Thymus (tissue), 14 donors: ENCODE measurements at places on chromosomes 1 and 21.

DNA sequence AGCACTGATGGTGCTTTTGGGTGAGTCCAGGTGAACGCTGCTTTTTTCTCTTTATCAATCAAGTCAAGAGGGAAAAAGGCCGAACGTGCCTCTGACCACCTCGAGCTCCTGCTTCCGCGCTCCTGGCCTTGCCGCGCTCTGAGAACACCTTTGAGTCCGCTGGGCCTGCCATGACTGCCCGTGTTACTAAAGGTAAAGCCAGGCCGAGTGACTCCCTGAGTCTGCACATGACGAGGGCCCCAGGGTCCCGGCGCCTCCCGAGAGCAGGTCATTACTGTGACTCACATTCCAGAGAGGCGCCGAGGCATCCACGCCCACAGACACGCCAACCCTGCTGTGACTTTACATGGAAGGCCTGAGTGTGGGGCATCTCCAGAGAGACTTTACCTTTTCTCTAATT, 11.1 kb downstream of the POFUT2 start:
- DNase-seq: no peak

DNA sequence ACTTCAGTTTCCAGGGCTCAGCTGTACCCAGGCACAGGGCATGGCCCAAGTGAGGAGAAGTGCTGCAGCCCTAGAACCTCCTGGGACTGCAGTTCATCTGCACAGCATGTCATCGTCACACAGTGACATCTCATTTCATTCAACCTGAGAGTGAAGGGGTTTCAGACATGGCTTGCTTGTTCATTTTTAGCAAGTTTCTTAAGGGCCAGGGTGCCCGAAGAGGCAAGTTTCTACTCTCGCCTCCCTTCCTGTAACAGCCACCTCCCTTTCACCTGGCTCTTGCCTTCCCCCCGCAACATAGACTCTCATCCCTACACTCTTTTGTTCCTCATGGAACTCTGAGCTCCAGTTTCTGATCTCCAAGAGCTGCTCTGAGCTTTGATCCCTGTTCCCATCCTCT, 108.1 kb downstream of the C1orf21 start:
- DNase-seq: no peak

DNA sequence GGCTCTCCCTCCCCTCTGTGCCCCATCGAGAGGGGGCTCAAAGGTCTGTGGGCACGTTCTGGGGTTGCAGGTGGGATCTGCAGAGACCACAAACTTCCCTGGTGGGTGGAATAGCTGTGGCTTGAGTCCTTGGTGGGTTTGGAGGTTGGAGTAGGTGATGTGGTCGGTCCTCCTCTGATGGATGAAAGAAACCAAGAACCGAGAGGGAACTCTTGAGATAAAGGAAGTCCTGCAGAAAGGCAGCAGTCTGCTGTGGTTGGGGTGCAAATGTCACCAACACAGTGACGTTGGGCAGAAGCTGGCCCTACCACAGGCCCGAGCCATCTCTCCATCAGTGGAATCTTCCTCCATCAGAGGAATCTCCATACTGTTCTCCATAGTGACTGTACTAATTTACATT, 171.8 kb downstream of the FCRL5 start:
- no peak for DNase-seq

- no peak for DNase-seq
Observed at GRCh38 chr1:93938461-93939145, 29.4 kb upstream of the GCLM start.

DNA sequence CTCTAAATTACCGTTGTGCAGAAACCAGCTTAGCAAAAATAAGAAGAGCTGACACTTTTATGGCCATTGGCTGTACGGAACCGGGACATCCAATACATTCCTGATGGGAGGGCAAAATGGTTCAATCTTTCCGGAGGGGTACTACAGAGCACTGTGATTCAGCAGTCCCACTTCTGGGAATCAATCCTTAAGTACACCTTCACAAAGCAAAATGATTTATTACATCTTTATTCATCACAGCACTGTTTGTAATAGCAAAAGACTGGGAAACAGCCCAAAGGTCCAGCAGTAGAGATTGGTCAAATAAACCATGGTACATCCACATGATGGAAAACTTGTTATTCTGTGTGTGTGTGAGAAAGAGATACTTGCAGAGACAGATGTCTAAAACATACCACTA, 9.7 kb downstream of the GNG12 start:
- DNase-seq: no peak

- DNase-seq: no peak
Observed at GRCh38 chr1:42957229-42957879, 1.3 kb downstream of the SLC2A1 start.

DNA sequence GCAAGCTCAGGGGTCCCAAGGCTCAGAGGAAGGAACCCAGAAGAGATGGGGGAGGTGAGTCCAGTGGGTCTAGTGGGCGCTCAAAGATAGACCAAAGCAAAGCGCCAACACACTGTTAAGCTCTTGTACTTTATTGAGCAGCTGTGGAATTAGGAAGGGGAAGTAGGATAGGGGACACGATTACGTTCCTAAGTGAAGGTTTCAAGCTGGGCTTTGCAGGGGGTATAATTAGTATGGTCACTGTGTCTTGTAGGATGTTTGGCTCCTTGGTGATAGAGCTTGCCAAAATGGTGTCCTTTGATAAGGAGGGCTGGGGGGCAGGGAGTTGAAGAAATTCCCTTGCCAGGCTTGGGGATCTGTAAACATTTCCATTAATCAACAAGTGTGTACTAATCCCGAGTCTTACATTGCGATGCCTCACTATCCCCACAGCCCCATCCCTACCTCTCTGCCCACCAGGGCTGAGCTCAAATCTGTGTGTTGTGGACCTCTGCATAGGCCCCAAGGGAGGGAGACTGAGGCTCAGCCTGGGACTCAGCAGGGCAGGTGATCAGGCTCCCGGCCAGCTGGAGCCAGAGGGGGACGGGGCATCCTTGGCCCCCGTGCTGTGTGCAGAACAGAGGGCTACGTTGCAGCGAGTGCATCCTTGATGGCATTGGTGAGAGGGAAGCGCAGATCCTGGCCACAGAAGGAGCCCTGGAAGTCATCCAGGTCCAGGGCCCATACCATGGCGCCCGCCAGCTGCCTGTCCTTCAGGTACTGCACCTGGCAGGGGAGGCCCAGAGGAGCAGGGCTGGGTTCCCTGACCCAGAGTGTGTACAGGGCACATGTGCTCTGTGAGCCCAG, 3.4 kb upstream of the MYBPH start:
- DNase-seq: no peak

DNA sequence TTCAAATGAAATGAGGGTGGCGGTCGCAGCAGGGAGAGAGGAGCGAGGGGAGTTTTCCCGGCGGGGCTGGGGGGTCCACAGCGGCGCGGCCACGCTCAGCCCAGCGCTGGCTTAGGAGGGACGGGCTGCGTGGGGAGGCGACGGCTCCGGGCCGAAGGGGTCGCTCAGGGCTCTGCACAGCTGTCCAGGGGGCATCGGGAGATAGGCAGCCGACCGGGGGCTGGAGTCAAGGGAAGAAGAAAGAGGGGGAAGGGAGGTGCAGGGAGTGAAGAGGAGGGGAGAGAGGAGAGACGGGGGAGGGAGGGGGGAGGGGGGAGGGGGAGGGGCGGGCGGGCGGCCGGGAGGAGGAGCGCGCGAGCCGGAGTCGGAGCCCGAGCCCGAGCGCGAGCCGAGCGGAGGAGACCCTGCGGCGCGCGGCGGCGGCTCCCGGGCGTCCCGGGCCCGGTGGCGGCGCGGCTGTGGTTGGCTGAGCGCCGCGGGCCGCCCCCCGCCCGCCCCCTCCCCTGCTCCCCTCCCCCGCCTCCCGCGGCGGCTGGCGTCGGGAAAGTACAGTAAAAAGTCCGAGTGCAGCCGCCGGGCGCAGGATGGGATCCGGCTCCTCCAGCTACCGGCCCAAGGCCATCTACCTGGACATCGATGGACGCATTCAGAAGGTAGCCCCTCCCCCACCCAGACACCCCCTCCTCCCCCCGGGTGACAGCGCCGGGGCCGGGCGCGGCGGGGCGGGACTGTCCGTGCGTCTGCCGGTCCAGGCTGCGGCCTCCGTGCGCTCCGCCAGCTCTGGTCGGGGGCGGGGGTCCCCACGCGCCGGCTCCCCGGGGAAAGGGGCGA, at the start of gene PDE9A:
PDE9A (plus strand) TSS at position 391 of the 831 bp plus-strand sequence; CDS start at position 585, 194 bp downstream.
- DNase-seq: no peak

DNA sequence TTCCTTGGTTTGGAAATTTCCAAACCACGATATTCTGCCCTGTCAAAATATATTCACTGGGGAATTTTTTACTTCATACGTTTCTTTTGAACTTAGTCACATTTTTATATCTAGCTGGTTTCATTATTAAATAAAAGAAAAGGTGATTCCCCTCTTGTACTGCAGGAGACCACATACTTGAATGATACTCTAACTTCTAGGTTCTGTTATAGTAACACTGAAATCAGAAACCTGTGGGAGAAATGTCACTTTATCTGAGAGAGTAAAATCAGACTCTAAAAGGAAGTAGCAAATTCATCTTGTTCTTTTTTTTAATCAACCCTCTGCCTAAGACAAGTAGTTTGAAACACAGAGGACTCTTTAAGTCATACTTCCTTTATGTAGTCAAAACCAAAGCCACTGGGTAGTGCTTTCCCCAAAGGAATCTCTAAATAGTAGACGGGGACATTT, 34.4 kb downstream of the MRPL39 start:
- no peak for DNase-seq

DNA sequence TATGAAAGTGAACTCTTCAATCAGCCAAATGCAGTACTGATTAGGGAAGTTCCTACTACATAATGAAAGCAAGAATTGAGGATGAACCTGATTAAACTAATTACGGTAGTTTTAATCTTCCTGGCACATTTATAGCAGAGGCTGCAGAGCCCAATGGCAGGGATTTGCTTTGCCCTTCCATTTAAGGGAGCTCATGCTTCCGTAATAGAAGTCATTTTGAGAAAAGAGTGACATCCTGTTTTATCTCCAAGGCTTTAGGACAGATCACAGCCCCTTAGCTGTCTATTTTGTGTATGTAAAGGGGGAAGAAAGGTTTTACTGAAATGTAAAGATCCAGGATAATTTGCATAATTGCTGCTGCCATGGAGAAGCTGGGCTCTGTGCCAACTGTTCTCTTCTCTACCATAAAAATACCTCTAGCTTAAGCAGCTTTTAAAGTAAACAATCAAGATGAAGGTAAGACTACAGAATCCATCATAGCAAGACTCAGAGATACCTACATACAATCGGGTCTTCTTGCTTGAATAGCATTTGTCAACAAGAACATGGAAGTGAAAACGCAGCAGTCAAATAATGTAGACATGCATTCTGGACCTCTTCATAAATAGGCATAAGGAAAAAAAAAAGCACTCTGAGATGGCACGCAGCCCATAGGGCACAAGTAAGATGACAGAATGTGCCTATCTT, 62.5 kb downstream of the ASH1L start:
- no peak for DNase-seq

GRCh38 chr1:17403081-17403480, 31.1 kb downstream of the PADI6 start:
- DNase-seq: no peak

- no peak for DNase-seq
Observed at GRCh38 chr1:198552668-198553416, 12.4 kb upstream of the ATP6V1G3 start.

DNA sequence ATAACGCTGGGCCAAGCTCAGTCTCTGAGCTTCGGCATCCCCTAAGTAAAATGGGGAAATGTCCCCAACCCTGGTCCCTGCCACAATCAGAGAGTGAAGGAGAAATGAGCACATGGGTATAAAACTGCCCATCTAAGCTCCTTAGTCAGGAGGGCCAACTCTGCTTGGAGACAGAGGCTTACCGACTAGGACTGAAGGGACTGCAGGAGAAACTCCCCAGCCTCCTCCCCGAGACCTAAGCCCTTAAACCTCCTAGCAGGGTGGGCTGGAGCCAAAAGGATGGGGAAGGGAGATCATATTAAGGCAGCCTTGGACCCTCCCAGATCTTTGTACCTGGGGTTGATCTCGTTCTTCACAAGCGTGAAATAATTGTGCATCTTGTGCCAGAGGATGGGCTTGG, 5.5 kb downstream of the ETNK2 start:
- DNase-seq: no peak
